A549 (cell line): ENCODE measurements at places on chromosomes 1 and 21.

DNA sequence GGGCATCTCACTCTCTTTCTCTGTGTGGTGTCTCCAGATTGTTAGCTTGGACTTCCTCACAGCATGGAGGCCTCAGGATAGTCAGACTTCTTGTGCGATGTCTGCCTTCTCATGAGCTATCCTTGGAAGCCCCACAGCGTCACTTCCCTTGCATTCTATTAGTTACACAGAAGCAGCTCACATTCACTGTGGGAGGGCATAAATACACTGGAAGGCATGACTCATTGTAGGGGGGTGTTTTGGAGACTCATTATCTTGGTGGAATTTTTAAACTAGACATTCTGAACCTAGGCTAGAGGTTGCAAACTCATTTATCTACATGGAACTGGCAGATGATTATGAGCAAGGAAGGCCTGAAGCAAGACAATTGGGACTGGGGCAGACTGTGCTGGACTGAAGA lies 21.4 kb upstream of the FASLG start:
- DNase-seq: no peak

DNA sequence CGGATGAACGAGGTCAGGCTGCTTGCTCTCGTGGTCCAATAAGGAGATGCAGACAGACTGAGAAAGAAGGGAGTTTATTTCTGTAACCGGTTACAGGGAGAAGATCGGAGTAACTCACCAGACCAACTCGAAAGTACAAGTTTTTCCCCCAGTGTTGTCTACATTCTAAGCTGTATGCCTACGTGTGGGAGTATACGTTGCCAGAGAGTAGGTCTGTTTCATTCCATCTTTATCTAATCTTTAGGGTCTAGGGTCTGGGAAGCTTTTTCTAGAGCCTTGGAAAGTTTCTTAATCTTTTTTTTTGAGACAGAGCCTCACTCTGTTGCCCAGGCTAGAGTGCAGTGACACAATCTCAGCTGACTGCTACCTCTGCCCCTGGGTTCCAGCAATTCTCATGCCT lies 4.7 kb upstream of the PADI1 start:
- no peak for DNase-seq

DNA sequence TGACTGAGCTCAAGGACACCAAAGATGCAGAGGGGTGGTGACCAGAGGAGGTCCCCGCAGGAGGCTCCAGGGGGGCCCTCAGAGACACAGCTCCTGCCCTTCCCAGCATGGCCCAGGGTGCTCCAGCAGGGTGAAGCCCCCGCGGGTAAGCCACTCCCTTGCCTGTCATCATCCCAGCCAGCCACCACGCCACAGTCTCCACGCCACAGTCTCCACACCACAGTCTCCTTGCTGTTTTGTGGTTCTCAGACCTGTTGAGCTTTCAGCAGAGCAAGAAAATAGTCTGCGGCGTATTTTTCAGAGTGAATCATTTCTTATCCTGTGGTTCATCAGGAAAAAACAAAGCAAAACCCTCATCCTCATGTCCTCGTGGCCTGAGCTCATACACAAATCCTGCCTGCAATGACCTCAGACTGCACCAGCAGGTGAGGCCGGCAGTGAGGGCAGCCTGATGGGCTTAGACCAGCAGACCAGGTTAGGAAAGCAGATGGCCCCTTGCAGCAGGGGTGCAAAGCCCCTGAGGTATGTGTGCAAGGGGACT lies 25.7 kb upstream of the ABCG1 start:
- DNase-seq: no peak

- DNase-seq: no peak
Measured at GRCh38 chr1:29355375-29355774, 119.1 kb downstream of the PTPRU start.

DNA sequence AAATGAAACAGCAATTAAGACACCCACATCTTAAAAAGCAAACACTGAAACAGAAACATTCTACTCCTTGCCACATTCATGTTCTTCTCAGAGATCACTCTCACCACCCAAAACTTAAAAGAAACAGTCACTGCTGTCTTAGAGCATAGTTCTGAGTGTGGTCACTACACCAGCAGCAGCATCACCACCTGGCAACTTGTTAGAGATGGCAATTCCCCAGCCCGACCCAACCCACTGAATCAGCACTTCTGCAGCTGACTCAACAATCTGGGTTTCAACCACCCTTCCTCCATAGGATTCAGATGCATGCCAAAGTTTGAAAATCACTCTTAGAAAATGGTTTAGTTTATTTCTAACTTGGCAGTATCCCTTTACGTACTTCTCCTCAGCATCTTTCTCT lies 126.1 kb downstream of the CDC42BPA start:
- DNase-seq: no peak

DNA sequence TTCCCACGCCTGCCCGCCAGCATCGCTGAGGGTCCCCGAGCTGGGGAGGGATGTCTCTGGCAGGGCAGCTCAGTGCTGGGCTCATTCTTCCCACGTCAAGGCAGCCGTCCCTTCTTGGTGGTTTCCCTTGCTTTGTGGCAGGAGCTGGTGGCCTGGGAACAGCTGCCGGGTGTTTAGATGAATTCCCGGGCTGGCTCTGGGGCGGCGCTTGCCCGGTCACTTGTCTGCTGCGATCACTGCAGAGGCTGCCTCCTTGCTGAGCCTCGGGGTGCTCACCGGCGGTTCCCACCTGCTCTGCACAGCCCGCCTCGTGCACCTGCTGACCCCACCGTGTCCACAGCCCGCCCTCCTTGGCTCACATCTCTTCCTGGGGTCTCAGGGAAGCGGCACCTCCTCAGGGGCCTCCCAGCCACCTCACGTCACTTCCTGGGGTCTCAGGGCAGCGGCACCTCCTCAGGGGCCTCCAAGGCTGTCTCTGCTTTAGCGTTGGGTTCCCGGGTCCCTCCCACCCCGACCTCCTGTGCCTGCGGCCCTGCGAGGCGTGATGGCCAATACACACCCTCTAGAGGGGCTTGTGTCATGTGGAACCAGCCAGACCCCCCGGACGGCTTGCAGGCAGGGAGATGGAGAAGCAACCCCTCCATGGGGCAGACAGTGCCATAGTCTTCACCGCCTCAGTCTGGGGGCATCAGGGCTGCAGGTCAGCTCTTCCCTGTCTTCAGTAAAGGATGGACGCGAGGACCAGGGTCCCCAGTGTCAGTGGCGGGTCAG lies 13.5 kb downstream of the COL18A1 start:
- DNase-seq: no peak

GRCh38 chr1:8873506-8874229 lies 4.8 kb downstream of the ENO1 start:
- DNase-seq: peak; percentile 93
